ENCODE measurements at places on chromosomes 11 and 22.

GRCh38 chr22:37610480-37611129 is 2.0 kb downstream of the GGA1 start:
- no peak for DNase-seq

- no peak for DNase-seq
Measured at GRCh38 chr11:33553486-33553885, 147.1 kb downstream of the C11orf91 start.

- no peak for DNase-seq
Measured at GRCh38 chr22:44119669-44120313, 60.9 kb upstream of the PARVG start.

- DNase-seq, result no peak
Measured at GRCh38 chr11:17353821-17354600, 2.4 kb downstream of the NCR3LG1 start.
